ENCODE measurements at places on chromosomes 6 and 20.

GRCh38 chr6:151130329-151130728 lies 109.4 kb upstream of the AKAP12 start:
- DNase-seq = no peak

DNA sequence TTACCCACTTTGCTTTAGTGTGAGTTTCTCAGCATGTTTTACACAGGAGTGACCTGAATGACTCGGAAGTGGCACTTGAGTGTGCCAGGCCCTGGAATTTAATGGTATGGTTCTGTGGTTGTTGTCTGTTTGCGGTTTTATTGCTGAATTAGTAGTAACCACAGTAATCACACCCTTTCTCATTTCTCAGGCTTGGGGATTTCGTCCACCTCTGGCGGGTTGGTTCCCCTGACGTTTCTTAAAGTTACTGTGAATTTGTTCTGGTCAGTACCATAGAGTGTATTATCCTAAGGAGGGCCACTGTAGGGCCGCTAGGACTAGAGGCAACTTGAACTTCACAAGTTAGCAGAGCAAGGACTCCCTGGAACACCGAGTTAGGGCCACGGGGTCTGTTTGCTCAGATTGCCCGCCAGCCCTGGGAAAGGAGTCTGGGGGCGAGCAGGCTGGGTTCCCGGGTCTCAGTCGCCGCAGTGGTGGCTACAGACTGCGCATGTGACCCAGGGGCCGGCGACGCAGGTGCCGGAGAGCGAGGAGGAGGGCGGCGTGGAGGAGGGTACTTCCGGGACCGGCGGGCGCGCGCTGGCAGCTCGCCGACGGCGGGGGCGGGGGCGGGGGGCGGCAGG lies 546 bp upstream of the KLHL32 start:
- DNase-seq = peak; percentile 92

GRCh38 chr6:109373762-109374161 lies 8.5 kb downstream of the CD164 start:
- no peak for DNase-seq

GRCh38 chr20:38842026-38842425 lies 36.5 kb downstream of the PPP1R16B start:
- DNase-seq = no peak

GRCh38 chr6:39625209-39625608 lies 100.0 kb downstream of the KIF6 start:
- no peak for DNase-seq

GRCh38 chr6:105346052-105346451 lies 56.8 kb downstream of the PREP start:
- no peak for DNase-seq

- DNase-seq = no peak
Observed at GRCh38 chr6:120965814-120966213, 368.5 kb downstream of the TBC1D32 start.

GRCh38 chr6:12037798-12038197 lies 25.7 kb downstream of the HIVEP1 start:
- no peak for DNase-seq

DNA sequence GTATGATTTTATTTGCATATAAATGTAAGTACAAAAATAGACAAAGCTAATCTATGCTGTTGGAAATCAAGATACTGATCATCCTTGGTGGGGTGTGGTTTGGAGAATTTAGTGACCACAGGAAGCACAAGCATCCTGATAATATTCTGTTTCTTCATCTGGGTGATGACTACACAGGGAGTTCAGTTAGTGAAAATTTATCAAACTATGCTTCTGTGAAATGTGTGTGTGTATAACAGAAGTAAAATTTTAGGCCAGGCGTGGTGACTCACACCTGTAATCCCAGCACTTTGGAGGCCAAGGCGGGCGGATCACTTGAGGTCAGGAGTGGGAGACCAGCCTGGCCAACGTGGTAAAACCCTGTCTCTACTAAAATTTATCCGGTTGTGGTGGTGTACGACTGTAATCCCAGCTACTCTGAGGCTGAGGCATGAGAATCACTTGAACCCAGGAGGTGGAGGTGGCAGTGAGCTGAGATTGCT lies 20.6 kb downstream of the ENPP3 start:
- DNase-seq = no peak

Data from NCI-H1105 treated with DMSO at 0.1 percent for 48 hours (cell line).